ENCODE measurements at places on chromosomes 5 and 9.

GRCh38 chr5:160188141-160189015 lies 40.9 kb upstream of the FABP6 start:
- no peak for DNase-seq

GRCh38 chr5:143002459-143003327 lies 232.5 kb downstream of the ARHGAP26 start:
- peak; percentile 43 for DNase-seq

- no peak for DNase-seq
These were observed 257.2 kb downstream of the ARRDC3 start for GRCh38 chr5:91125916-91126315.

DNA sequence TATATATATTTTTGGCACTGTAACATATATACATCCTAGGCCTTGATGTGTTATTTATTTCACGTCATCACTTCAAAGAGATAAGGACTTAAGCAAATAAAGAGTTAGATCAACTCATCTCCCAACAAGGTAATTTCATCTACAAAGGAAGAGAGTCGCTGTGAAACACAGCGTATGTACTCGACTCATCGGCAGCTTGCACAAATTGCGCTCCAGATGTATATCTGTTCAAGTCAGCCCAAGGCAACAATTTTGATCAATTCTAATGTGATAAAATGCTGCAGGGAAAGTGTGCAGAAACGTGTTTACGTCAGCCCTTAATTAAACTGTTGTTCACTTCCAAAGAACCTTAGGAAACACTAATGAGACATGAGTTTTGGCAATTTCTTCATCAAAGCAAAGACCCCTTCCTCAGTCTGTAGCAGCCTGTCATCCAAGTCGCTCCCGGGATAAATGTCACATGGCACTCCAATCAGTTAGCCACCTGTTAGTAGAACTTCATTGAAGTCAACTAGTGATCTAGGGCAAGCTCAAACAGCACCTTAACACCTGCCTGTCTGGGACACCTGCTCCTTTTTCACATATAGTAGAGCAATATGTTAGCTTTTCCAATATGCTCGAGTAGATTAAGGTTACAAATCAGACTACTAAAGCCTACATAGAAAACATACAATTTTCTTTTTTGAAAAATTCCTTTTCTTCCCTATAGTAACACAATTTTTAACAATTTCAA lies 182.4 kb downstream of the NFIB start:
- DNase-seq: no peak
